ENCODE measurements at places on chromosomes 2 and 18. TPM values are rescaled to one million over a fixed set of nuclear protein-coding genes. Genes with fewer than 3 reads are reported as not detected.

Gene TMEM169
- total RNA-seq, result 2.7 TPM

Gene VWC2L
- not detected for total RNA-seq

Gene RAB6D
- not detected for total RNA-seq

Gene GREB1
- 0.81 TPM for total RNA-seq

Gene TPO
- total RNA-seq, result not detected

Gene GALNT5
- not detected for total RNA-seq

Gene FAM124B
- 0.40 TPM for total RNA-seq

Gene ADD2
- 5.6 TPM for total RNA-seq

Gene XPO1
- total RNA-seq, result 198 TPM

Gene MPP4
- total RNA-seq, result not detected

Gene PTPRN
- total RNA-seq, result 0.24 TPM

Gene GULP1
- not detected for total RNA-seq

Gene MOGAT1
- total RNA-seq, result not detected

GRCh38 chr2:66470199-66470598 is 35.3 kb downstream of the MEIS1 start:
- no peak for DNase-seq

GRCh38 chr2:17658251-17658843 is 95.3 kb downstream of the SMC6 start:
- DNase-seq, result peak; percentile 42

DNA sequence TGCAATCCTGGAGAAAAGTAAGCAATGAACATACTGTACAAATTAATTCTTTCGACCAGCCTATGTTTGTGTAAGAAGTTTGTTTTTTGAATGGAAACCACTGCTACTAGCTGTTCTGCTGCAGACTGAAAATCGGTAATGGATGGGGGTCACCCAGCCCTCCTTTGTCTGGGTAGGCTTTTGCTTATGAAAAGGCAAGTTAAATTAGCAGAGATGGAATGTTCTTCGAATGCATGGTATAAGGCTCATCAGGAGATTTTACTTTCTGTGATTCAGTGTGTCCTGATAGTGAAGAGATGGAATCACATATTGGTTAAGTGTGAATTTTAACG is 53.8 kb downstream of the EEF1B2 start:
- DNase-seq, result no peak

DNA sequence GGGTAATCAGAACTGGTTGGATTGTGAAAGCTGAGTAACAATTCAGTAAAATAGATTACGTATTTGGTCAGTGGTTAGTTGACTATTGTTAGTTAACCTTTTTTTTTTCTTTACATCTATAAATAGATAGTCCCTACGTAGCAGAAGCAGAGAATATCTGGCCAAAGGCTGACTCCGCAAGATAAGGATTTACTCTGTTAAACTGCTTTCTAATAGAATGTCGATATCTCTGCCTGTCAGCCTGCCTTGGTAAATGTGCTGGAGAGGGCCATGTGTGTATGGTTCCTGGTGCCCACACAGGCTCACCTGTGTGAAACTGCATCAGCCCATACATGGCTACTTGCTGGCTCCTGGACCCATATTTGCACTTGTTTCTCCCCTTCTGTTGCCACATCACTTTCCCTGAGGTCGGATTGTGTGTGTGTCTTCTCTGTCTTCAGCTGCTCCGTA is 94.4 kb downstream of the CRIM1 start:
- no peak for DNase-seq

DNA sequence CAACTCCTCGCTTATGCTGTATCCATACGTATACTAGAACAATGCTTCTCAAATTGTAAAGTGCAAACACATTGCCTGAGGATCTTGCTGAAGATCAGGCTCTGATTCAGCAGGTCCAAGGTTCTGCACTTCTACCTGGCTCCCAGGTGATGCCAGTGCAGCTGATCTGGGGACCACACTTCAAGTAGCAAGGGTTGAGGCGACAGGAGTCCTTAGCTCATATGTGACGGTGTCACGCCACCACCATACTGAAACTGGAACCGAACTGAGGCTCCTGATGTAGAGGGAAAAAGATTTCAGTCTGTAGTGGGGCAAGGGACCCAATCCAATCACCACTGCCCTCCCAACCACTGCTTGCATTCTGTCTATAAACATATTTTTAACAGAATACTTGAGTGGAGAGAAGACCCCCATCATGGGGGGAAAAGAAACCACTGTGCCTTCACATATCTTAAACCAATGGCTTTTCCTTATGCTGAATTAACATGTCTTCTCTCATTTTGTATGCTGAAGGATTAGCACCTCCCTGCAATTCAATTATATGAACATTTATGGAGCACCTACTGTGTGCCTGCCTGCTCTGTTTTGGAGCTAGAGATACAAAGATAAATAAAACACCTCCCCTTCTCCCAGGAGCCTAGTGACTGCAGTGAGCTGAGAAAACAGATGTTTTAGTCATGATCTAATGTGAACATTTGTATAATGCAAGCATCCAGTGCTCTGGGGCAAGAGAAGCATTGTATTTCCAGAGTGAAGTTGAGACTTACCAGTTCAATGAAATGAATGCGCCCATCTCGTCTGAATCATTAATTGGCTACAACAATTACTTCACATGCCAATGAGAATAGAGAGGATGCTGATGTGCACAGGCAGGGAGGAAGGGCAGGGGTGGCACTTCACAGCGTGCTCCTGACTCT is 6.6 kb upstream of the ASAP2 start:
- no peak for DNase-seq

- peak; percentile 3 for DNase-seq
These were observed 21.0 kb downstream of the HJURP start for GRCh38 chr2:233833345-233833744.

DNA sequence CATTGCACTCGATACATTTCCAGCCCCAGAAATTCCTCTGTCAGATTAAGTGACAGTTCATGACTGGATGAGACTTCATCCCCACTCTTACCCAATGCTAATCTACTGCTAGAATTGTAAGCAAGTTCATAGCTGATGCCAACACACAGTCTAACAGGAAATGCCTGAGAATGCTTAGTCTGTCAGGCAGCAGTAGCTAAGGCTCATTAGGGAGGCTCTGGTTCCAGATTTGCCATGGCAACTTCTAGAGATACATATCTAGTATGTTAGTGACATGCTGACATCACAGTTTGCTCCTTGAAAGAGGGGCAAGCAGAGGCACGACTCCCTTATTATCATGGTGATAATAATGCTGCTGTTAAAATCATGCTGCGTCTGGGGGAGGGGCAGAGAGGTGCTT is 198.4 kb downstream of the RBM43 start:
- DNase-seq, result no peak

GRCh38 chr2:173027181-173028128 is 48.2 kb upstream of the MAP3K20 start:
- DNase-seq, result peak; percentile 78

GRCh38 chr2:135851858-135852257 is 14.9 kb upstream of the LCT start:
- DNase-seq, result no peak

- DNase-seq, result no peak
These were observed 21.5 kb upstream of the TMEM87B start for GRCh38 chr2:112033600-112033999.

GRCh38 chr2:134216152-134216829 is 37.6 kb upstream of the MGAT5 start:
- peak; percentile 40 for DNase-seq

GRCh38 chr2:69911985-69912563 is 2.8 kb upstream of the MXD1 start:
- DNase-seq, result no peak

GRCh38 chr2:47038656-47039488 is 116.2 kb downstream of the STPG4 start:
- DNase-seq, result peak; percentile 62

- DNase-seq, result no peak
These were observed 44.2 kb upstream of the DYNC2LI1 start for GRCh38 chr2:43729491-43730174.

DNA sequence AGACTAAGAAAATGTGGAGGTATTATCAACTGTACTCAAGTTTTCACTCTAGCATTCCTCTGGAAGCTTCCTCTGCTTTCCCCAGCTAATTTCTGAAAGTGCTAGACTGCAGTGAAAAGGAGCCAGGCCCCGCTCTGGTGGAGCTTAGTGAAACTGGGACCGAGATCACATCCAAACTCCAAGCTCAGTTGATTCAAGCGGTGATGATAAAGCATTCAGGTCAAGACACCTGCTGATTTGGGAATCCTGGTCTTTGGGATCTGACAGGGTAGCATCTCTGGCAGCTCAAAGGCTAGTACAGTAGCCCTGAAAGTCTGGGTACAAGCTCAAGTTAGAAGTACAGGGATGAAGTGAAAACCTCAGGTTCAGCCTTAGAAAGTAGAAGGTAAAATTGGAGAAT is 120.2 kb upstream of the CRIM1 start:
- no peak for DNase-seq

DNA sequence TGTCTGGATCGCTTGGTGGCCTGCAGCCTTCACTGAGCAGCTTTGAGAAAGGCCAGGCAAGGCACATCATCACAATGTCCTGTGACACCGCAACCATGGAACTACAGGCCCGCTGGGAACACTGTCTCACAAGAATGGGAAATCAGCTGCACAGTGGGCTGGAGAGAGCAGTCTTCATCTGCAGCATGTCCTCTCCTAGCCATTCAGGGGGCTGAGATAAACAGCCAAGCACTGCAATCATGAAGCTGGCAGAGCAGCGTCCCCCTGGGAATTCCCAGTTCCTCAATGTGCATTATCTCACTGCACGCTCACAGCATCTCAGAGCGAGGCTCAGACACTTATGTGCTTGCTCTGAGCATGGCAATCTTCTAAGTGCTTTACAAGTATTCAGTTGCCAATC is 1.9 kb downstream of the CMPK2 start:
- DNase-seq, result no peak

DNA sequence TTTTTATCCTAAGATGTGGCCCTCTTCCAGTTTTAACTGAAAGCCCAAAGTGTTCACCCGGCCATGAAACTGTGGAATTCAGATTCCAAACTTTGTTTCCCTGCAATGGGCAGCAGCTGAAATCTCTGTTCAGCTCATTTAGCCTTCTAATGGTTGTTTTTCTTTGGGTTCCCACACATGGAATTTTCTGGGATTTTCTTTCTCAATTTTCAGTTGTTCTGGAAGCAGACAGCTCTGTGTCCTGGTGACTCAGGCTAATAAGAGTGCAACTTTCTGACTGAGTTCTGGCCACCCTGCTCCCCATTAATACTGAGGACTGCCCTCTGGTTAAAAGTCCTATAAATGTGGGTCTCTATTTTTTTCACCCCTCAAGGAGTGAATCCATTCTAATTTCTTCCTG is 78.5 kb downstream of the PMS1 start:
- no peak for DNase-seq

DNA sequence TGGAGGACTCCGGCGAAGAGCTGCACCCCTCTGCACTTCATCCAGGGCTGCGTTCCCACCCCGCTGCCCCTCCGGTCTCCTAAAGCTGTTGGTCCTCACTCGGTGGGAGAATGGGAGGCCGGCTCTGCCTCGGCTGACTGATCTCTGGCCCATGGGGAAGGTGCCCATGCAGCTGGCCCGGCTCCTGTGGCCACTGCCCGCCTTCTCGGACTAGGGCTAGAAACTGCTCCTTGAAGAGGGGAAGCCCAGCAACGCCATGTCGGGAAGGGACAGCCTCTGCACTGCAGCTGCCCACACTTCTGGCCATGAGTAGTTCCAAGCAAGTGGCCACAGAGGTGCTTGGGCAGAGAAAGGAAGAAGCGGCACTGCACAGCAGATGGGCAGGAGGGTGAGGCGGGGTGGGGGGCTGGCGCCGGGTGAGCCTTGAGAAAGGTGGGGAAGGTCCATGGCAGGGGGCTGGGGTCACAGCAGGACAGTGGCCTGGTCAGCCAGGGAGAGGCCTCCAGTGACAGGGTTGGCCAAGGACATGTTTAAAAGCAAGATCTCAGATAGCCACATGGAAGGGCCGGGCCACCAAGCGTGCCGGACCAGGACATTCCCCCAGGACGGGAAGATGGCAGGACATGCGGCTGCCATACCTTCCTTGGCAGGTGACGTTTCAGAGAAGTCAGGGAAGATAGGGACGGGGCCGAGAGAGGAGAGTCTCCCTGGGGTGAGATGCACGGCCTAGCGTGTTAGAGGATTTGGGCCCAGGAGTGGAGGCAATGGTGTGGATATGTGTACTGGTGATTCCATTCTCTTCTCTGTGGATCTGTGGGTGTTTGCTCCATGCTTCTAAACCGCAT is 158.8 kb upstream of the HDAC4 start:
- DNase-seq, result no peak

- no peak for DNase-seq
These were observed 159.4 kb downstream of the AGPS start for GRCh38 chr2:177551989-177552421.

DNA sequence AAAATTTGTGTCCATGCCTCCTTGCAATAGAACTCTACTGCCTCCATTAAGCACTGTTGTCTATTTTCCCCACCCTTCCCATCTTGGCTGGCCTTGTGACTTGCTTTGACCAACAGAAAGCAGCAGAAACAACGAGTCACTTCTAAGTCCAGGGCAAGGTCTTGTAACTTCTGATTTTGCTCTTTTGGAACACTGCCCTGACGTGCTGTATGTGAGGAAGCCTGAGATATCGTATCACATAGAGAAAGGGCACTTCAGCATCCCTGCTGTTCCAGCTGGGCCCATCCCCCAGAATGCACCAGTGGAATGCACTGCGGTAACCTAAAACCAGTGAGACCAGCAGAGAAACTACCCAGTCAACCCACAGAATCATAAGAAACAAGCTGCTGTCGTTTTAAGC is 28.1 kb downstream of the NCKAP1 start:
- no peak for DNase-seq

DNA sequence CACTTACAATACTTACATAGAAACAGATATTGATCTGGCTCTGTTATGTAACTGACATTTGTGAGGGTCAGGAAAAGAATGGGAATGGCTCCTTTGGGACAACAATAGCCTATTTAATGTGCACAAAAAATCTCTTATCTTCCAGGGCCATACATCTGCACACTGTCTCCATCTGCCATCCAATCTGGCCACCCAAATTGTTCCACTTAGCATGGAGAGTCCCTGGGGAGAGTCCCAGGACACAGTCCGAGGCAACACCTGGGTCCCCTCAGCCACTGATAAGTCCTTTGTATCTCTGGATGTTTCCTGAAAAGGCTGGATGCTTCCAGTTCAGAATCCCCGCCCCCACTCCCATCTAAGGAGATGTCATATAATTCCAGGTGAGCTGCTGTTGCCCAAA is 274.2 kb upstream of the NCKAP5 start:
- no peak for DNase-seq

DNA sequence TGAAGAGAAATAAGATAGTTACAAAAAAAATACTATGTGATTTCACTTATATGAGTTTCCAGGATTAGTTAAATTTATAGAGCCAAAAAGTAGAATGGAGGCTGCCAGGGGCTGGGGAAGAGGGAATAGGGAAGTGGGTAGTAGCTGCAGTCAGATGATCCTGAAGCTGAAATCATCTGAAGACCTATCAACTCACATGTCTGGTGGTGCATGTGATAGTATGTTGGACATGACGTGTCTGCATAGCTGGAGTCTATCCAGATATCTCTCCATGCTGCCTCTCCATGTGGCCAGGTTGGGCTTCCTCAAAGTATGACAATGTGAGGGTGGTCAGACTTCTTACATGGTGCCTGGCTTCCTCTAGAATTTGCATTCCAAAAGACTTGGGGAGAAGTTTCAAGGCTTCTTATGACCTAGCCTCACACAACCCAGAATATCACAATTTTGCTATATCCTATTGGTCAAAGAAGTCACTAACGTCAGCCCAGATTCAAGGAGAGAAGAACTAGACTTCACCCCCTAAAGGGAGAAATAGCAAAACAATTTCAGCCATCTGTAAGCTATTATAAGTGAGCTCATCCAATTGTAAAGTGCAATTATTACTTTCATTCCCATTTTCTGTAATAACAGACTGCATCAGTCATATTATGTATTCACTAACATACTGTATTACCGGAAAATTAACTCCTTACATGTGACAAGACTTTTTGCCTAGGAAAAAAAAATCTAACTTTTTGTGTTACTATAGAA is 14.0 kb upstream of the ZNF396 start:
- DNase-seq, result no peak
